ENCODE measurements at places on chromosomes 2 and 18.
A peak's percentile ranks its signal among the peaks of the same experiment; 100 is the strongest.

DNA sequence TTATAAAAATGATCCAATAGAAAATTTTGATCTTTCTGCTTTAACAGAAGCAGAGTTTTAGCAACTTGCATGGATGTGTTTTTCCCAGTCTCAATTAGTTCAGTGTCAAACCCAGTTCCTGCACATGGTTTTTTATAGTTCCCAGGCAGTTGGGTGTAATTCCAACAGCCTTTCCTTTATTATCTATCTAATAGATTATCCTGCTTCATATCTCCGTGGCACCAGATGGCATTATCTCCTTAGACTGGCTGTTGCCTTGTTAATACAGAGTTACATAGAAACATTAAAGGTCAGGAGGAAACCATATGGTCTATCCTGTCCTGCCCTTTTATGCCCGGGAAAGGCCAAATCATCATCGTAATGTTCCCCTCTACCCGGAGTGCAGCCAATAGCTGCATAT is 400.9 kb upstream of the SMIM21 start:
- DNase-seq: no peak

DNA sequence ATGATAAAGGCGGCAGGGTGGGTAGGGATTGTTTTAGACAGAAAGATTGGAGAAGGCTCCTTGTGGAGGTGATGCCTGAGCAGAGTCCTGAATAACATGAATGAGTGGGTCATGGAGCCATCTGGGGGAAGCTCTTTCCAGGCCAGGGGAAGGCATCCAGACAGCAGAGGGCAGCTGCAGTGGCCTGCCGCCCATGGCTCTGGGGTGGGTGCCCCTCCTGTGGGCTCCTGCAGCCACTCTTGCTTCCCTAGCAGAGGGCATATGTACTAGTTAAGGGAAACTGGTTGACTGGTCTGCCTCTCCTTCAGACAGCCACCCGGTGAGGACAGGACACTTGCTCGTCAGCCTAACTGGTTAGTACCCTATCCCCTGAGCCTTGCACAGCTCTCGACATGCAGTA is 46.5 kb upstream of the SLC1A4 start:
- DNase-seq: no peak

DNA sequence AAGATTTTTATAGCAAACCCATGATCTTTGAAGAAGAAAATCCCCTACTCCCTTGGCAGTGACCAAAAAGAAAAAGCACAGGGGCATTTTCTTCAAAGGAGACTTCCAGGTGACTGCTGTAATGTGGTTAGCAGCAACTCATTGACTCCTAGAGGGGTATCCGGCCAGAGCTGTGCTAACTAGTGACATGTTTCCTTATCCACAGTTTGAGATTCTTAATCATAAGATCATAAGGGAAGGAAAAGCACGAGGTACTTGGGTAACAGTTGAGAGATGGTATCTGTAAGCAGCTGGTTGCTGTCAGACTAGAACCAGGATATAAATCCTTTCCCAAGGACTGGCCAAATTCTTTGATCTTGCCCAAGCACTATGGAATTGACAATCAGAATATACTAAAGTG is 124.7 kb downstream of the MREG start:
- DNase-seq: no peak

- DNase-seq: no peak
Observed at GRCh38 chr2:235162082-235162836, 210.4 kb downstream of the SH3BP4 start.

- peak; percentile 76 for DNase-seq
Observed at GRCh38 chr2:102251042-102251848, 60.1 kb upstream of the IL1RL1 start.

GRCh38 chr2:95158891-95159619 is 593 bp downstream of the ZNF514 start:
- peak; percentile 38 for DNase-seq

DNA sequence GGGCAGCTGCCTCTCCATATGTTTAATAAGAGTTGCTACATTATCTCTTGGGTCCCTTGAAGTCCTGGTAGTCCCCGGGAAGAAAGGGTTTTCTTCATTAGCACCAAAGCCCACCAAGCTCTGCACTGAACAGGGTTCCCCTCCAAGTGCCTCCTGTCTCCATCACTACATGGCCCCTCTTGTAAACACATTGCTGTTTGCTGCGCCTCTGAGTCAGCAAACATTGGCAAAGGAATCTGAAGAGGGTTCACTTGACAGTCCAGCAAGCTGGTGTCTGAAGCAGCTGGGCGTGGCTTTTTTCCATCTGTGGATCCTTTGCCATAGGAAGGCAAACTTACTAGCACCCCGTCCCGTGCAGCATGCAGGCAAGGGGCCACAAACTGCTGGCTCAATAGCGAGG is 82.8 kb downstream of the TEX51 start:
- DNase-seq: no peak

DNA sequence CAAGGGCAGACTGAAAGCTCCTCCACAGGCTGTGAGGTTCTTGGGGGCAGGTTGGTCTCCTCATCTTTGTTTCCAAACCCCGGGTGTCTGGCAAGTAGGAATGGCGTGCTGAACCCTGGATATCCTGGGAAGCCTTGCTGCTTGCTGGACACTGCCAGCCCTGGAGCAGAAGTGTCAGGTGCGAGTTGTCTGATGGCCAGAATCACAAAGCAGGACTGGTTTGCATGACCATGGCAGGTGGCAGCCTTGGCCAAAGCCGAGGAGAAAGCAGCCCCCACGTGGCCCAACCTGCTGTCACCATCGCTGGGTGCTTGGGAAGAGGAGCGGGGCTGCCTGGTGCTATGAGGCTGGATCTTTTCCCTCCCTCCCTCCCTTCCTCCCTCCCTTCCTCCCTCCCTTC is 309.5 kb upstream of the HS6ST1 start:
- DNase-seq: no peak

DNA sequence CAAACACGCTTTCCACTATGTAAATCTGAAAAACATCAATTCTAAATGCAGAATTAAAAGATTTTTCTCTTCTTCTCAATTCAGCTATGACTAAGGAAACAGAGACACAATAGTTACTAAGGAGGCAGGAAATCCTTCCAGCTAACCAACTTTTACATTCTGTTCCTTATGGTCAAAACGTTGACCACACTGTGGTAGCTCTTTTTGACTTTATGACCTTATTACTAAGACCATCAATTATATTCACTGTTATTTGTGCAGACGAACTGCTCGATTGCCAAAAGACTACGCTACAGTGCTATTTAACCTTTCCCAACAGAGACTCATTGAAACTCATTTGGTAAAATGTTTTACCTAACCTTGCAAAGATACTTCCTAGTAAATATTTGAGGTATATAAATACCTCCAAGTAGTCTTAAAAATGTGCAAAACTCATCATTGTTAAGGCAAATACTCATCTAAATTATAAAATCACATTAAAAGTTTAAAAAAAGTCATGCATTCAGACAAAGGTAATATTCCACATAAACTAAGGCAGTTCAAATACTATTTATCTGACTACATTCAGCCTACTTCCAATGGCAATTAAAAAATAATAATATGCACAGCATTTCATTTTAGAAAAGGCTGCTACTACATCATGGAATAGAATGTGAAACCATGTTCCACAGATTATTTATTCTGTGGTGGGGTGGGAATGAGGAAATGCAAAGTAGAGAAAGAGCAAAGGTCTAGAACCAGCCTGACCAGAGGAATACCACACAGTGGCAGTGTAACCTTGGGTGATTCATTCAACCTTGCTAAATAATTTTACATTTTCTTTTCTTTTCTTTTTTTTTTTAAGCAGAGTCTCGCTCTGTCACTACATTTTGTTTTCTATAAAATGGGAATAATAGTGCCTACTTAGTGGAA is 139.9 kb downstream of the THADA start:
- DNase-seq: no peak

- DNase-seq: no peak
Observed at GRCh38 chr2:26059542-26059941, 25.7 kb downstream of the RAB10 start.

DNA sequence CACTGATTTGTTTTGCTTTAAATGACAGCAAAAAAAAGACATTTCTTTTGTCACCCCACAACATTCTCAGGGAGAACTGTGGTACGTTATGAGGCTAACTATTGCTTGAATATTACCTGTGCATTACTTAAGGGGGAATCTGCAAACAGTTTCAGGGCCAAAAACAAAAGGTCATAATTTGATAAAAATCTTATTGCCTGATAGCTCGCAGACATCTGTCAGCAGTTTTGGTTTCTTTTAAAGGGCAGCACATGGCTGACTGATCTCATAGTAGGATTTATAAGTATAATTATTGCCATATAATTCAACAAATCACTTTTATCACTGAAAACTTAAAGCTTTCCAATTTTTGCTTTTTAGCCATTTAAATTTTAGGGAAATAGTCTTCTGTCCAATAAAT is 226.4 kb upstream of the VWC2L start:
- no peak for DNase-seq

GRCh38 chr2:207434899-207435465 is 94.8 kb upstream of the CREB1 start:
- DNase-seq: no peak

- no peak for DNase-seq
Observed at GRCh38 chr18:52344881-52345280, 4.9 kb downstream of the DCC start.

- DNase-seq: peak; percentile 47
Observed at GRCh38 chr2:131105950-131106801, 1.0 kb downstream of the PLEKHB2 start.

- DNase-seq: no peak
Observed at GRCh38 chr18:10017043-10017442, 103.2 kb downstream of the VAPA start.

DNA sequence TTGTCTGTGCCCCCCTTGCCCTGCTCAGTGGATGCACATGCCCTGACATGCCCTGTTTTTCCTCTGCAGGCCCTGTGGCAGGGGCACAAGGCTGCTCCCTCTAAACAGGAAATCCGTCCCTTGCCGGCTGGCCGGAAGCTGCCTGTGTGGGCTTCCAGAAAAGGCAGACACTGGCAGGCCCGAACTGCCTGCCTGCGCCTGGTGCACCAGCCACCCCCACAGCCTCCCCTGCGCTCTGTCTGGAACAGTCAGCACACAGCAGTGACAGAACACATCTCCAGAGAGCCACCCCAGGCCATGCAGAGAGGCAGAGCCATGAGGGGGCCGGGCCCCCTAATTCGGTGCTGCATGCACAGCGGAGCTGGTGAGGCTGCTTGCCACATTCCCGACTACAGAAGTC is 33.5 kb downstream of the LOXHD1 start:
- DNase-seq: peak; percentile 35

GRCh38 chr2:219663116-219663762 is 35.8 kb downstream of the SLC4A3 start:
- no peak for DNase-seq

DNA sequence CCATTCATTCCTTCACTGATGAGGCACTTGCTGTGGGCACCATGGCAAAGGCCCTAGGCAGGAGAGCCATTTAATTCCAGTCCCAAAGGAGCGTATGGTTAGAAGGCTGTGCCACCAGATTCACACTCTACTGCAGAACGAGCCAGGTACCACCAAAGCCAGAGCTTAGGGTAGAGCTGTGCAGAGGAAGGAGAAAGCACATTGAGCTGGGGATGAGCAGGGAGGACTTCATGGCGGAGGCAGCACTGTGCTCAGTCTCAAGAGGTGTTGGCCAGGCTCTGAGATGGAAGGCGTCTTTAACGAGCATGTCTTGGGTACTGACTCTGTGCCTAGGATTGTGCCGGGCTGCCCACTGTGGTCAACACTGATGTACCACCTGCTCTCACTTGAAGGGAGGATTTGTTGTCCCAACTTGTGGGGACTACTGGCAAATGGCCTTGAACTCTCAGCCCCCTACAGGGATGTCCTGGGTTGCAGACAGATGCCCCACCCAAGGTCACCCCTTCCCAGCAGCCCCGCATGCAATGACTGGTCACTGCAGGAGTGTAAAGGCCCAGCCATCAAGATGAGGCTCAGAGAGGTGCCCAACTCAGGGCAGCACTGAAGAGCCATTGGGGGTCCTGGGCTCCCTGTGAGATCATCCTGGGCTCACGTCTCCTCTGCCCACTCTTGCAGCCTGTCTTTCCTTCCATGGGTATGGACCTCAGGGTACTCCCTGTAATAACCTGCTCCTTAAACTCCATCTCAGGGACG is 251.4 kb downstream of the GLI2 start:
- DNase-seq: no peak

- DNase-seq: no peak
Observed at GRCh38 chr2:140177086-140177485, 1396.9 kb upstream of the NXPH2 start.

Data from activated naive CD8-positive, alpha-beta T cell treated with anti-CD3 and anti-CD28 coated beads, Interleukin-2, amount 50 U/mL, for 24 hours (primary cell).